Midbrain (tissue), 1 donor: ENCODE measurements at places on chromosomes 16 and 17.

GRCh38 chr16:89325861-89326471 lies 108.5 kb downstream of the ZNF778 start:
- DNase-seq, result peak; percentile 36

GRCh38 chr17:81305051-81305630 lies 10.0 kb upstream of the SLC38A10 start:
- DNase-seq, result no peak

- peak; percentile 25 for DNase-seq
These were observed 38.2 kb downstream of the MARF1 start for GRCh38 chr16:15604460-15605440.

DNA sequence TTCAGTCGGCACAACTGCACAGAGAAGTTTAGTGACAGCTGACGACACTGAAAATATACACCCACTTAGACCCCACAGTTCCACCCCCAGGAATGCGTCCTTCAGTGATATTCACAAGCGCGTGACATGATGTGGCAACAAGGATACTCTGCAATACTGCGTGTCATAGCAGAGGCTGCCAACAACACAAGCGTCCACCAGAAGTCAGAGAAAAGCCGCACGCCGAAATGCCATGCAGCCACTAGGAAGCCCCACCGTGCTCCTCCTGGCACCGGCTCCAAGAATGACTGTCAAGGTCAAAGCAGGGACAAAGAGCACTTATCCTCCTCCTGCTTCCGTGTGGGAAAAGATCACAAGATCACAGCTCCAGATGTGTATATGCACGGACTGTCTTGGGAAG lies 3.5 kb downstream of the ATP2A3 start:
- DNase-seq, result no peak

DNA sequence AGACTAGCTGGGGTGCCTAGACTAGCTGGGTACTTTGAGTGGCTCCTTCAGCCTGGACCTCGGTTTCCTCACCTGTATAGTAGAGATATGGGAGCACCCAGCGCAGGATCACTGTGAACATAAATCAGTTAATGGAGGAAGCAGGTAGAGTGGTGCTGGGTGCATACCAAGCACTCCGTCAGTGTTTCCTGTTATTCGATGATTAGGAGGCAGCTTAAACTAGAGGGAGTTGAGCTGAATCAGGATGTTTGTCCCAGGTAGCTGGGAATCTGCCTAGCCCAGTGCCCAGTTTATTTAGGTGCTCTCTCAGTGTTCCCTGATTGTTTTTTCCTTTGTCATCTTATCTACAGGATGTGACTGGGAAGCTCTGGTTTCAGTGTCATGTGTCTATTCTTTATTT lies 8.4 kb upstream of the TMEM235 start:
- no peak for DNase-seq

GRCh38 chr17:3761918-3762380 lies 38.2 kb downstream of the HASPIN start:
- no peak for DNase-seq

GRCh38 chr17:82931699-82932517 lies 92.1 kb upstream of the ZNF750 start:
- DNase-seq, result peak; percentile 24

GRCh38 chr16:86751076-86752030 lies 173.0 kb downstream of the FOXL1 start:
- no peak for DNase-seq

GRCh38 chr16:17364319-17365210 lies 106.2 kb downstream of the XYLT1 start:
- no peak for DNase-seq

- DNase-seq, result no peak
These were observed 91.5 kb upstream of the TMEM97 start for GRCh38 chr17:28227316-28228108.
